ENCODE measurements at places on chromosomes 3 and 15.
A peak's percentile ranks its signal among the peaks of the same experiment; 100 is the strongest.

- DNase-seq = no peak
Measured at GRCh38 chr3:195761123-195761566, 40.4 kb downstream of the MUC20 start.

GRCh38 chr15:52960283-52960682, 170.1 kb upstream of the ONECUT1 start:
- no peak for DNase-seq

- no peak for DNase-seq
Measured at GRCh38 chr3:155015776-155016436, 64.2 kb upstream of the MME start.

DNA sequence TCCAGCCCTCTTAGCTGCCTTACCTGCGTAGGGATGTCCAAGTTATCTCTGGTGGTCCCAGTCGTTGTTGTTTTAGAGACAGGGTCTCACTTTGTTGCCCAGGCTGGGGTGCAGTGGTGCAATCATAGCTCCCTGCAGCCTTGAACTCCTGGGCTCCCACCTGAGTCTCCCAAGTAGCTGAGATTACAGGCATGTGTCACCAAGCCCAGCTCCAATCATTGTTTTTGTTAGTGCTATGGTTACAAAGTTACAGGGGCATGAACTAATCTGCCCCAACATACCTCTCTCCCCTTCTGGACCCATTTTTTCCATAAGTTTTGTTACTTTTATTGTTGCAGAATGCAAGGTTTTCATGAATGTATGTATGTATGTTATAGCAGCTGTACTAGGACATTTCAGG, 54.7 kb downstream of the CTDSPL2 start:
- DNase-seq = no peak

DNA sequence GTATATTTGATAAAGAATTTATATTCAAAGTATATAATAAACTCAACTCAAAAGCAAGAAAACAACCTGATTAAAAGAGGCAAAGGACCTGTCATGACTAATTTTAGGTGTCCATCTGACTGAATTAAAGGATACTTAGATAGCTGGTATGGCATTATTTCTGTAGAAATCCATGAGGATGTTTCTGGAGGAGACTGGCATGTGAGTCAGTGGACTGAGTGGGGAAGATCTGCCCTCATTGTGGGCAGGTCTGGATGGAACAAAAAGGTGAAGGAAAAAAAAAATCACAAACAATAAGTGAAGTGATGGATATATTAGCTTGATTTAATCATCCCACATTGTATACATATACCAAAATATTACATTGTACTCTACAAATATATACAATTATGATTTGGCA, 16.6 kb downstream of the ANKRD28 start:
- no peak for DNase-seq

DNA sequence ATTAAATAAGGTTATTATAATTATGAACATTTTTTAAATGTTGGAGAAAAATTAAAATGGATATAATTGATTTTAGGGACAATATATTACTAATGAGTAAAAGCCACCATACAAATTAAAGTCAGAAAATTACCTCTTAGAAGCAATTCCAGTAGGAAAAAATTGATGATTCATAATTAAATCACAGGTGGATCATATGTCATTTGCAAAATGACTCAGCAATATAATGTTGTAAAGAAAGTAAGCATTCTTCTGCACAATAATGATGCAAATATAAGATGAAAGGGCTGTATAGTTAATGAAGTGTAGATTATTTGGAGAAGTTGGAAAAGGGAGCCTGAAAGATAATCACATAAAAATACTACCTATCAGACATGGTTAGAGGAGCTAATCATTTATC, 25.8 kb downstream of the ZPLD1 start:
- no peak for DNase-seq

GRCh38 chr3:77967621-77968020, 927.7 kb downstream of the ROBO2 start:
- DNase-seq = no peak

DNA sequence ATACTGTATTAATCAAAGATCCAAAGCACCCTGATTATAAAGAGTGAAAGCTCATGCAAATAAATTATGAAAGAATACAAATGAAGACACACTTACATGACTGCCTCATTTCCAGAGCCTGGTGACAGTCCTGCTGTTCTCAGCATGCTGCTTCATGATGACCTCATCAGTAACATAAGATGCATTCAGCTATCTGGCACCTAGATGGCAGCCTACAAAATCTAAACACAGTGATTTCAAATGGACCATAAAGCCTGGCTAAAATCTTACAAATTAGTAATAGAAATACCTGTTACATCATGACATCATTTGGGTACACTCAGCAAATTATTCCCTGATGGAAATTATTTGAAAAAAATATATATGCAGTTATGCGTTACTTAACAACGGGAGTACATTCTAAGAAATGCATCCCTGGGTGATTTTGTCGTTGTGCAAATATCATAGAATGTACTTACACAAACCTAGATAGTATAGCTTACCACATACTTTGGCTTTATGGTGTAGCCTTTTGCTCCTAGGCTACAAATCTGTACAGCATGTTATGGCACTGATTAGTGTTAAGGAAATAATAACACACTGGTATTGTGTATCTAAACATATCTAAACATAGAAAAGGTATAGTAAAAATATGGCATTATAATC, 207.2 kb downstream of the EPHA3 start:
- no peak for DNase-seq

DNA sequence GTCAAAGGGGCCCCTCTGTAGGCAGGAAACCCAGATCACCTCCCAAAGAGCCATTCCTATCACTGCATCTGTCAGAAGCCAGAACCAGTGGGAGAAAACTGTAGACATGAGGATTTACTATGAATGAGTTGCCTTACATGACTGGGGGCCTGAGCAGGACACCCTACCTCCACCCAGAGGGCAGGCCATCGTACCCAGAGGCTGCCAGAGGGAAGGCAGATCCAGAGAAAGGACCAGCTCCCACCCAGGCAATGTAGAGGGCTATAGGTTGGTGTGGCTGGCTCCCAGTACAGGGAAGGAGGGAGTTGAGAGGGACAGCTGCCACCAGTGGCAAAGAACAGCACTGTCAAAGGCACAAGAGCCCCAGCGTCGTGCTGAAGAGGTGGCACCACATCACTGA, 233.2 kb downstream of the OCA2 start:
- no peak for DNase-seq

DNA sequence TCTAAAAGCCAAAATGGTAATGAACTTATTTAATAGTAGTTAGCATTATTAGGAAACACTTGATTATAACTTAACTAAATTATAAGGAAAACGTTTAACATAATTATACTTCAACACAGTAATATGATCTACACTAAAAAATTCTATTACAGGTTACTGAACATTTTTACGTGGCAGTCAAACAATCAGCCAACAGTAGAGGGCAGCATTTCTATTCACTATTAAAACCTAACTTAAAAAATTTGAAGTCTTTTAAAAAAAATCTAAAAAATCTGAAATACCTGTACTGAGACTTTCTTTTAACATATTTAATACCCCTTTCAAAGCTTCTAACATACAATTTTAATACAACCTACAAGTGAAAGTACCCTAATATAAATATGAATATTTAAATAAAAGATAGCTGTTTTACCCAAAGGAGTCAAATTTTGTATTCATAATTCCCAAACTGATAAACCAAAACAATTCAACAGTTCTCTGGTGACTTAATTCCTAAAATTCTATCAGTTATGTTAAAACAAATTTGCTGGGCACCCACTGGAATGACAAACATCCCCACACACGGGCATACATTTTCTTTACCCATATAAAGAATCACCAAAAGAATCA, 41.5 kb downstream of the DLG1 start:
- peak; percentile 41 for DNase-seq

DNA sequence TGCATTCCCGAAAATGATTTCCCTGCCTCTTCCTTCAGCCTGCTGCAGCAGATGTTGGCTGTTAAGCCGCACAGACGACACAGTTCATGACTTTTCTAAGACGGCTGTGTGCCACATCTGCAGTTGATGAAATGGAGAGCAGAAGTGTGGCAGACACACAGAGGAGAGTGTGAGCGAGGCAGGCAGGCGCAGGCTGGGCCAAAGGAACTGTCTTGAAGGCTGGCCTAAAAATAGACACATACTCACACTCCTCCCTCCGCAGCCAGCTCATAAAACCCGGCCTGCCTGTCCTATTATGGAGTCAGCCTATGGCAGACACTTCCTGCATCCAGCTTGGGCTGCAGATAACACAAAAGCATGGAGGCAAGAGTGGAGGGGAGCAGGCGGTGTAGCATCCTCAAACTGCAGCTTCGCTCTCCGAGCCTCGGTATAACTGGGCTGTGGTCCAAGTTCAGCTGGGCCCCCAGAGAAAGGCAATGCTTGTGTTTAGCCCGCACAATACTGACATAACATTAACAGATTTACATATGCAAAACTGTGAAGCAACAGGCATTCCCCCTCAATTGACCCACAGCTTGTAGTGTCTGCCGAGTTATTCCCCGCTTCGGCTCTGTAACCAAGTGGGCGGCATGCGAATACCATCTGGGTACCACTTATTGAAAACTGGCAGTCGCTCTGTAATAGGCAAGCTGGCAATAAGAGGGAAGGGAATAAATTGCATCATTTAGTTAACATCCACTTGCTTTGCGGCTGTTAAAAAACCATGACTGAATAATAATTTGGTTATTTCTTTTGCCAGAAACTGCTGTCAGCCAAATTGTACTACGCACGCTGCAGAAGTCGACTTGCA, 40.8 kb downstream of the FOXP1 start:
- DNase-seq = peak; percentile 74

- no peak for DNase-seq
Measured at GRCh38 chr3:129023909-129024308, 22.8 kb downstream of the EFCC1 start.

- DNase-seq = peak; percentile 41
Measured at GRCh38 chr3:49803465-49804140, 542 bp downstream of the INKA1 start.

- DNase-seq = no peak
Measured at GRCh38 chr15:48355377-48355776, 24.1 kb downstream of the DUT start.

GRCh38 chr3:103977417-103977816, 1389.3 kb upstream of the ALCAM start:
- no peak for DNase-seq

DNA sequence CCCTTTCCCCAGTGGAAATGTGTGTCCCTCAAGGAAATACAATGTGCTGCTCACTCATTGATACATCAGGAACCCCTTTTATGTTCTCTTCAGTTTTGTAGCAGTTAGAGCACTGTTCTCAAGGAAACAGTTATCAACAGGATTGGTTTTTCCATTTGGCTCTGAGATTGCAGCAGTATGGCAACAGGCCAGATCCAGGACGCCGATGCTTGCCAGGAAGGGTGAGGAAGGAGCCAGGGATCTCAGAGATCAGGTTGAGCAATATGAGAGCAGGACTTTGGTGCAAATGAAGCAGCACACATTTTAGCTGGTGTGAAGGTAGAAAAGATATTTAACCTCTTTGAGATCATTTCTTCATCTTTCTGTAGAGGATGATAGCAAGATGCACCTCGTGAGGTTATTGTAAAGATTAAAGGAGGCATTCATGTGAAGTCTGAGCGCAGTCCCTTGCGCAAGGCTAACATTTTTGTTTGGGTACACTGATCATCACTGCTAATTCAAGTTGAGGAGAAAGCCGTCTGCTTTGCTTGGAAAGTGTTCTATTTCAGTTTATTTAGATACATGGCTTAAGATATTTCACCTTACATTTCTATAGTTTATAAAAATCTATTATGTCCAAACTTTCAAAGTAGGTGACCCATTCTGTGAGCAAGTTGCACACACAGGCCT, 68.5 kb downstream of the KCNH8 start:
- DNase-seq = no peak
